ENCODE measurements at places on chromosomes 7 and 10. TPM values are rescaled to one million over a fixed set of nuclear protein-coding genes. Genes with fewer than 3 reads are reported as not detected.

The SOSTDC1 gene
- 28.8 TPM for total RNA-seq

The OR6B1 gene
- total RNA-seq = not detected

The LARP4B gene
- total RNA-seq = 45.3 TPM

The AEBP1 gene
- 68.5 TPM for total RNA-seq

The ZNF365 gene
- 0.35 TPM for total RNA-seq

The RNLS gene
- total RNA-seq = 19.2 TPM

The RARRES2 gene
- 68.7 TPM for total RNA-seq

The HOXA2 gene
- total RNA-seq = 4.0 TPM

The GLI3 gene
- total RNA-seq = 17.5 TPM

The CALHM1 gene
- total RNA-seq = not detected

The FKBP6 gene
- total RNA-seq = not detected

The ZC3HAV1L gene
- 54.7 TPM for total RNA-seq

The FEZF1 gene
- total RNA-seq = not detected

The HHEX gene
- total RNA-seq = 5.3 TPM

The H2BK1 gene
- total RNA-seq = not detected

The VGF gene
- total RNA-seq = 0.23 TPM

The AGBL3 gene
- total RNA-seq = 2.9 TPM

The TDRD1 gene
- 0.06 TPM for total RNA-seq

The ANKIB1 gene
- total RNA-seq = 36.9 TPM

The COBL gene
- 22.5 TPM for total RNA-seq

The PRSS2 gene
- total RNA-seq = 0.58 TPM

The GIMAP5 gene
- 17.0 TPM for total RNA-seq

The MINDY4 gene
- 13.2 TPM for total RNA-seq

The PAOX gene
- total RNA-seq = 7.6 TPM

The AKR1C8 gene
- 0.41 TPM for total RNA-seq

The RELN gene
- 9.8 TPM for total RNA-seq

The TRIL gene
- total RNA-seq = 110 TPM

The GIMAP8 gene
- 10.6 TPM for total RNA-seq

The PWWP2B gene
- 21.3 TPM for total RNA-seq

The SHH gene
- total RNA-seq = 1.8 TPM

The CYCS gene
- total RNA-seq = 46.9 TPM

The OPN4 gene
- total RNA-seq = not detected

The SAP25 gene
- 2.7 TPM for total RNA-seq

The MUC3A gene
- total RNA-seq = 0.35 TPM

The ZNF727 gene
- 0.35 TPM for total RNA-seq

The LRRC17 gene
- 41.7 TPM for total RNA-seq

The HOXA9 gene
- 61.6 TPM for total RNA-seq

The FBXO24 gene
- total RNA-seq = 0.82 TPM

The OR2A42 gene
- total RNA-seq = 0.06 TPM

The GJD4 gene
- not detected for total RNA-seq

The KCNH2 gene
- 14.4 TPM for total RNA-seq

The BLNK gene
- total RNA-seq = 25.1 TPM

The DEPP1 gene
- total RNA-seq = 40.5 TPM

The CLEC2L gene
- total RNA-seq = 0.70 TPM

The HTRA1 gene
- total RNA-seq = 73.6 TPM

The TMEM229A gene
- 0.06 TPM for total RNA-seq
